Spinal cord (tissue), 10 donors: ENCODE measurements at places on chromosomes 1 and 21. TPM values are rescaled to one million over a fixed set of nuclear protein-coding genes. Genes with fewer than 3 reads are reported as not detected.

Gene PTPN22
- 3.1 TPM for total RNA-seq

Gene UBE4B
- total RNA-seq = 38.7 TPM

Gene CD1E
- 0.10 TPM for total RNA-seq

Gene CA6
- total RNA-seq = not detected

Gene ZMYND12
- 1.3 TPM for total RNA-seq

Gene GNG4
- 16.2 TPM for total RNA-seq

Gene NOS1AP
- total RNA-seq = 4.2 TPM

Gene KRTAP13-1
- total RNA-seq = not detected
